Mesenteric fat pad (tissue), 1 donor: ENCODE measurements at places on chromosomes 12 and 14. TPM values are rescaled to one million over a fixed set of nuclear protein-coding genes. Genes with fewer than 3 reads are reported as not detected.

Gene RDH12
- not detected for total RNA-seq

- DNase-seq = no peak
Measured at GRCh38 chr12:81416571-81416970, 338.7 kb downstream of the ACSS3 start.

Gene SDS
- total RNA-seq = 4.3 TPM

DNA sequence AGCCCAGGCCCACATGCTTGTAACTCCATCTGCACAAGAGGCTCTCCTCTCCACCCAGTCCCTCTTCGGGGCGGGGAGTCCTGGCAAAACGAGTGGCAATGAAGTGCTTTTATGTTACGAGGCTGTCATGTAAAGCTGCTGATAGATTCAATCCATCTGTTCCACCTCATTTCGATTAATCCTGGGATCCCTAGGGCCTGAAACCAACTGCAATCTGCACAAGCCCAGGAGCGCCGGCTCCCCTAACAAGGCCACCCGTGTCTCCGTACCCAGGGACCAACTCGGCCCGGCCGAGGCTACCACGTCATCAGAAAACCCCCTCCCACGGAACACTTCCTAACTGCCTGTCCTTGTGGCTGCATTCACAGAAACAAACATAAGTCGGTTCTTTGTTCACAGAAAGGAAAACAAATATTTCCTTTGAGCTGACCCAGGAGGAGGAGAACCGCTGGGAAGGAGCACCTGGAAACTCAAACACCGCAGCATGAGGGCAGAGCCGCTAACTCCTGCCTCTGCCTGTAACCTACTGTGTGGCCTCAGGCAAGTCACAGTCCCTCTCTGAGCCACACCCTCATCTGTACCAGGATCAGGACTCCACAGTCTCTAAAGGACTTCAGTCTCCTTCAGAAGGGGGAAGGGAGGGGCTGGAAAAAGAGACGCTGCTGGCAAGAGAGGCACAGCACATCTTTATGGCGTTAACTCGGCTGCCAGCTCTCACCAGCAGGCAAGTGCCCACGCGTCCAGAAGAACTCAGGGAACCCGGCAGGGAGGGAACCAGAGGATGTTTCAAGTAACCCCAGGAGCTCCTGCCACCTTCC is 47.8 kb downstream of the CCDC88C start:
- no peak for DNase-seq

Gene OAS3
- total RNA-seq = 34.7 TPM

DNA sequence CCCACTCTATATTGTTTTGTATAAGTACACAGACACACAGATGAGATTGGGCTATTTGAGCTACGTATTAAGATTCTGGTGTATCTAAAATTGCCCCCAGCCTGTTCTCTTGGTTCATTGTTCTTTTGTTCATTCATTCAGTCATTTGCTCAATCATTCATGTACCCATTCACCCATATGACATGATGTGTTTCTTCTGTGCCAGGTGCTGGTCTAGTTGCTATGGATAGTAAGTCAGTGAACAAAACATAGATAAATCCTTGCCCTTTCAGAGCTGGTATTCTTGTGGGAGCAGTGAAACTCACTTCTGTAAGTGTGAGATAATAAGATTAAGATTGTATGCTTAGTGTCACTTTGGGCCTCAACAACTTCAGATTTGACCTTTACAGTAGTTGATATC is 191.3 kb downstream of the TMTC2 start:
- DNase-seq = no peak

GRCh38 chr12:113418213-113418879 is 3.8 kb upstream of the SDSL start:
- DNase-seq = no peak
